ENCODE measurements at places on chromosomes 5 and 9. TPM values are rescaled to one million over a fixed set of nuclear protein-coding genes. Genes with fewer than 3 reads are reported as not detected.

DNA sequence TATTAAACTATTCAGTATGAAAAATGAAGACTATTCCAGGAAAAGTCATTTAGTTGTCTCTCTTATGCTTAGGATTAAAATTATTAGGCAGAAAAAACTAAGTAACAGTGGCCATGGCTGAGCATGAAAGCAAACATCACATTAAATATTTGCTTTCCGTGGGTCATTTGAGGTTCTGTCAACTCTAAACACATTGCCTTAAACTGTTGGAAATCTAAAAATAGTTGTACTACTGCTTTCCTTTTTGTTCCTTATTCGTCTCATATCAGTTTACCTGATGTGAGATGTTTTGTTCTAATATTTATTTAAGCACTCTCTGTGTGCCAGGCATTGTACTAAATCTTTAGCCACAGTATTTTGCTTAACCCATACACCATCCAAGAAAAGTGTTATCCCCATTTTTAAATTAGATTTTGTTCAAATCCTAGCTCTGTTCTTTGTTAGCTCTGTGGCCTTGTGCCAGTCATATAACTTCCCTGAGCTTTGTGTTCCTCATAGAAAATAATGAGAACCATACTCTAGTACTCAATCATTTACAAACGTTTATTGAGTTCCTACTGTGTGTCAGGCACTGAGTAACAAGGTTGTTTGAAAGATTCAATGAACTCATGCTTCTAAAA lies 18.7 kb upstream of the ZNF608 start:
- no peak for DNase-seq

GRCh38 chr9:2276296-2276695 lies 261.1 kb downstream of the SMARCA2 start:
- DNase-seq = no peak

DNA sequence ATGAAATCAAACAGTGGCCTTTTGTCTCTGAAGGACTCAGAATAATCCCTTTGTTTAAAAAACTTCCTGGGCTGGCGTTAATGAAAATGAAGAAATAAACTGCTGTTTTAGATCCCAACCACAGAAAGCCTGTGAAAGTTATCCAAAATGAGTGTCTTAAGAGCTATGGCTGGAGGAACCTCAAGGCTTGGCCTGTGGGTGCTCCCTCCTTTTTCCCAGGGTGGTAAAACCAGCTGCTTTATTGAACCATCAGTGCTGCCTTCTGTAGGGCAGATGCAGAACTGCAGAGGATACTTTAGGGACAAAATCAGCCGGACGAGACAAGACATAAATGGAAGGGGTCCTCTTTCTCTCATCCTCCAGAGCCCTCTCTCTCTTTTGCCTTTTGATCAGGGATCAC lies 100.9 kb downstream of the SMARCA2 start:
- DNase-seq = no peak

DNA sequence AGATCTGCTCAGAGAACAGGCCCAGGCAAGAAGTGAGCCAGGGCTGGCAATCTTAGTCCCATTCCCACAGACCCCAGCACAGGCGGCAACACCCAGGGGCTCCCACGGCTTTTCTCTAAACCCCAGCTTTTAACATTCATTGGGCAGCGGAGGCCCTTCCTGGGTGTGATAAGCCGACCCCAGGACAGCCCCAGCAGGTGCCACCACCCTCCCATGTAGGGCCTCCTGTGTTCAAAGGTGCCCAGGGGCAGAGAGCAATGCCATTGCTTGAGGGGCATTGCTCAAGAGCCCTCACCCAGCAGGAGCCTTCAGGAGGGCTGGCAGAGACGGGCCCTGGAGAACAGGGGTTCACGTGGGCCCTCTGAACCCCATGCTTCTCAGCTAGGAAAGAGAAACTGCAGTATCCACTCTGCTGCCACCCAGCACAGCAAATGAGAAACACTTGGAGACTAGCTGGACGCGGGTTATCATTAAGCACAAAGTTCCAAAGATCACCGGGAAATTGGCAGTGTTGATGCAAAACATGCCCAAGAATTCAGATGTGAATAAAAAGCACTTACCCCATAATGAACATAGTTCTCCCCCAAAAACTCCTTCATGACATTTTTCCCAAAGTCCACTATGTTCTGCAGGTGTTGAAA lies 13.9 kb downstream of the IPPK start:
- no peak for DNase-seq

GRCh38 chr5:113063927-113064326 lies 87.3 kb downstream of the DCP2 start:
- DNase-seq = no peak

- DNase-seq = no peak
These were observed 8.2 kb upstream of the EPB41L4B start for GRCh38 chr9:109328978-109329637.

GRCh38 chr5:142716963-142717362 lies 31.1 kb upstream of the FGF1 start:
- no peak for DNase-seq

GRCh38 chr5:34833976-34834793 lies 4.8 kb upstream of the TTC23L start:
- DNase-seq = no peak

DNA sequence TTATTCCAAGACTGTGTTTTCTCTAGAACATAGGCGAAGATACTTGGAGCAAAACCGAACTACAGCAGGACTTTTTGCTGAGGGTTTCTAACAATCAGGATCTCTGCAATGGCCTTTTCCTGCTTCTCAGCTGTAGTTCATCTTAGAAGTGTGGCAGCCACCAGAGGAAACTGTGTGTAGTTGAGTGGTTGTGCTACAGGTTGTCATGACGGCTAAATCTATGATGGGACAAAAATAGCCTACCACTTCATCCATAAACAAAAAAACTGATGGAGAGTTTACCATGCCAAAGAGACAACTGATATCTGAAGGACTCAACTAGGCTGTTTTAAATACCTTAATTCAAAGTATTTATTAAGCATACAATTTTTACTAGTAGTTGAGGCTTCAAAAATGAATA lies 28.2 kb upstream of the DMAC1 start:
- no peak for DNase-seq

DNA sequence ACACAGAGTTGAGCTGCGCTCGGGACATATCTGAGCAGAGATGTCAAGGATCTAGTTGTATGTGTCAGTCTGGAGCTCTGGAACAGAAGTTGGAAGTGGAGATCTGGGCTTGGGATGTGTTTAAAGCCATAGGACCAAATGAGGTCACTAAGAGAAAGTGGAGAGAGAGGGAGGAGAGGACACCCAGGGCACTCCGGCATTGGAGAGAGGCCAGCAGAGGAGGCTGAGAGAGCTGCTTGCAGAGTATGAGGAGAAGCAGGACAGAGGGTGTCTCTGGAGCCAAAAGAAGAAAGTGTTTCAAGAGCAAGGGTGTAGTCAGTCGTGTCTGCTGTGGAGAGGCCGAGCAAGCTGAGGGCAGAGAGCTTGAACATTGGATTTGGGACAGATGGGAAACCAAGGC lies 34.7 kb downstream of the ARHGEF37 start:
- no peak for DNase-seq

- no peak for DNase-seq
These were observed 7.9 kb upstream of the CER1 start for GRCh38 chr9:14730461-14730898.

GRCh38 chr5:125813221-125813974 lies 609.8 kb upstream of the GRAMD2B start:
- DNase-seq = no peak

DNA sequence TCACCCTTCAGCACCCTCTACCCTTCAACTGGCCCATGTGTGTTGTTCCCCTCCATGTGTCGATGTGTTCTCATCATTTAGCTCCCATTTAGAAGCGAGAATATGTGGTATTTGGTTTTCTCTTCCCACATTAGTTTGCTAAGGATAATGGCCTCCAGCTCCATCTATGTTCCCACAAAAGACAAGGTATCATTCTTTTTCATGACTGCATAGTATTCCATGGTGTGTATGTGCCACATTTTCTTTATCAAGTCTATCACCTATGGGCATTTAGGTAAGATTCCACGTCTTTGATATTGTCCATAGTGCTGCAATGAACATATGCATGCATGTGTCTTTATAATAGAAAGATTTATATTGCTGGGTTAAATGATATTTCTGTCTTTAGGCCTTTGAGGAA lies 325.1 kb upstream of the ADAMTS16 start:
- no peak for DNase-seq

GRCh38 chr5:100904259-100904861 lies 1.3 kb upstream of the ST8SIA4 start:
- peak; percentile 8 for DNase-seq

GRCh38 chr5:123099514-123100151 lies 10.6 kb downstream of the PRDM6 start:
- no peak for DNase-seq

- DNase-seq = no peak
These were observed 1983.5 kb upstream of the C9orf72 start for GRCh38 chr9:29556746-29557145.

- DNase-seq = no peak
These were observed 4.2 kb downstream of the SEMA4D start for GRCh38 chr9:89493671-89494070.

DNA sequence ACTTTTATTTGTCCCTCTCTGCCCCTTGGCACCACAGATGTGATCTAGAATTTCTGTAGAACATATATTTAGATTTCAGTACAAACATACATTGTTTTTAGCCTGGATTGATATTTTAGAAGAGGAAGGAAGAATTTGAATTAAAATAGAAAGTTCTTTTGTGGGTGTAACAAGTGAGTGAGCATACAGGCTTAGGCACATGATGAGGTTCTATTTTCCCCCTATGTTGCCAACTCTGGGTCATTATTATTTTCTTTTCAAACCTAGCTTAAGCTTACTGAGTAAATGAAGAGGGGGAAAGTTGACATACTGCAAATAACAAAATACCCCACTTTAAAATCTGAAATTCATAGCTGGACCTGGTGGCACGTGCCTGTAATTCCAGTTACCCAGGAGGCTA lies 102.9 kb downstream of the GCNT1 start:
- no peak for DNase-seq

DNA sequence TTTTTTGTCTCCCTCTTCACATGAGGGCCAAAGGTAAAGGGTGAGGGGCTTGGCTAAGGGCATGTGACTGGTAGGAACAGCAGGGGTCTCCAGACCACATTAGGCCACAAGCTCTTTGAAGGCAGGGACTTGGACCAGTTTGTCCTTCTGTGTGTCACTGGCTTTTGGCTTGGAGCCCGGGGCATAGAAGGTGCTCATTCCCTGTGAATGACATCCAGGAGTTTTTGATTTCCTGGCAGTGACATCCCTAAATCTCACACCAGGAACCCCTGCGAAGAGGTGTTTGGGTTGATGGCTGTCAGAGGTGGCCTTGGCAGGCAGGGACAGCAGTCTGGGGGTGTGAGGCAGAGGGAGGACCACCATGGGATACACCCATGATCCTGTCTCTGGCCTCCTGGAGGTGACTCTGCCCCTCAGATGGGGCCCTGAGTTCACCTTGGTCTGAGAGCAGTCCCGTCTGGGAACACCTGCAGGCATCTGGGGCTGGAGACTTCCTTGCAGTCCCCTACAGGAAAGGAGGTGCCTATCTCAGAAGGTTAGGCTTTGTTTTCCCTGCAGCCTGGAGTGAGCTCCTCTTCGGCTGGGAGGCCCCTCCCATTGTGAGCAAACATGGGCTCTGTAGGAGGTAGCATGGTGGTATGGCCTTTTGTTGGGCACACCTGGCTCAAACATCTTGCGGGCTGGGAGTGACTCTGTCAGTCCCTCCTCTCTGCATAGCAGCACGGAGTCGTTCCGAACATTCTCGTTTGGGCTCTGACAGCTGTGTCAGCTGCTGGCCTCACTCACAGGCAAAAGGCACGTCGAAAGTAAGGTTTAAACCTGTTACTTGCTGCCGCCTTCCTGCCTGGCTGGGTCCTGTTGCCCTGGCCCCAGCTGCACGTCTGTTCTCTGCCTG lies 38.6 kb upstream of the PITX1 start:
- DNase-seq = no peak

Gene OBP2B
- polyA plus RNA-seq = not detected

Gene ZNF354B
- 21.3 TPM for polyA plus RNA-seq

Gene CAMK4
- 5.5 TPM for polyA plus RNA-seq

Gene SPATA31E1
- not detected for polyA plus RNA-seq

Gene EPB41L4B
- 18.6 TPM for polyA plus RNA-seq

Gene PCDHA7
- 0.39 TPM for polyA plus RNA-seq

Gene TAF7
- 169 TPM for polyA plus RNA-seq

Gene LPAR1
- 27.9 TPM for polyA plus RNA-seq
